ENCODE measurements at places on chromosomes 5 and 9. TPM values are rescaled to one million over a fixed set of nuclear protein-coding genes. Genes with fewer than 3 reads are reported as not detected.
A peak's percentile ranks its signal among the peaks of the same experiment; 100 is the strongest.

Gene STXBP1
- 17.2 TPM for total RNA-seq

Gene NR2F1
- 40.9 TPM for total RNA-seq

Gene IL9
- total RNA-seq = not detected

Gene ADAMTS19
- total RNA-seq = 13.3 TPM

Gene MEGF10
- total RNA-seq = 0.50 TPM

Gene PPIC
- total RNA-seq = 47.4 TPM

Gene DAB2IP
- 54.4 TPM for total RNA-seq

Gene PROB1
- total RNA-seq = 5.1 TPM

Gene ZDHHC11B
- 2.2 TPM for total RNA-seq

Gene FOXD4L5
- total RNA-seq = not detected

Gene FCN2
- not detected for total RNA-seq

Gene OR13C5
- not detected for total RNA-seq

DNA sequence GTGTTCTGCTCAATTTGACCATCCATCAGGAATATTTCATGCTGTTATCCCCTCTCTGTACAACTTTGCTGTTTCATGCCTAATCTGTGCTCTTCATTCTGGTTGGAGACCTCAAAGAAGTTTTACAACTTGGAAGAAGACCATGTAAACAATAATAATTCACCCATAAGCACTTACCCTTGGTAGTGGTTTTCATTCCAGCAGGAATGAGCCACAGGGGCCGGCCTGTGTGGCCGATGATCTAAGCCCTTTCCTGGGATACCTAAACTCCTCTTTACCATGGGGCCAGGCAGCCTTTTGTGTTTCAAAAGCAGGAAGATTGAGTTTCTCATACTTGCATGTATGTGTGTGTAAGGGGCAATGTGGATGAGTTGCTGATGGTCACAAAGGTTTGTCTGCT, 165.0 kb downstream of the FGF1 start:
- no peaks in the 10 kb centered on the region for H3K27me3 ChIP-seq
- no peak for DNase-seq
- H3K4me3 ChIP-seq = no peak overlapping the region
- no peaks in the 10 kb centered on the region for H3K4me1 ChIP-seq

GRCh38 chr9:91433180-91433579, 9.5 kb upstream of the NFIL3 start:
- H3K27ac ChIP-seq = no peak overlapping the region
- no peaks in the 10 kb centered on the region for H3K36me3 ChIP-seq
- DNase-seq = no peak
- no peak overlapping the region for H3K4me3 ChIP-seq

DNA sequence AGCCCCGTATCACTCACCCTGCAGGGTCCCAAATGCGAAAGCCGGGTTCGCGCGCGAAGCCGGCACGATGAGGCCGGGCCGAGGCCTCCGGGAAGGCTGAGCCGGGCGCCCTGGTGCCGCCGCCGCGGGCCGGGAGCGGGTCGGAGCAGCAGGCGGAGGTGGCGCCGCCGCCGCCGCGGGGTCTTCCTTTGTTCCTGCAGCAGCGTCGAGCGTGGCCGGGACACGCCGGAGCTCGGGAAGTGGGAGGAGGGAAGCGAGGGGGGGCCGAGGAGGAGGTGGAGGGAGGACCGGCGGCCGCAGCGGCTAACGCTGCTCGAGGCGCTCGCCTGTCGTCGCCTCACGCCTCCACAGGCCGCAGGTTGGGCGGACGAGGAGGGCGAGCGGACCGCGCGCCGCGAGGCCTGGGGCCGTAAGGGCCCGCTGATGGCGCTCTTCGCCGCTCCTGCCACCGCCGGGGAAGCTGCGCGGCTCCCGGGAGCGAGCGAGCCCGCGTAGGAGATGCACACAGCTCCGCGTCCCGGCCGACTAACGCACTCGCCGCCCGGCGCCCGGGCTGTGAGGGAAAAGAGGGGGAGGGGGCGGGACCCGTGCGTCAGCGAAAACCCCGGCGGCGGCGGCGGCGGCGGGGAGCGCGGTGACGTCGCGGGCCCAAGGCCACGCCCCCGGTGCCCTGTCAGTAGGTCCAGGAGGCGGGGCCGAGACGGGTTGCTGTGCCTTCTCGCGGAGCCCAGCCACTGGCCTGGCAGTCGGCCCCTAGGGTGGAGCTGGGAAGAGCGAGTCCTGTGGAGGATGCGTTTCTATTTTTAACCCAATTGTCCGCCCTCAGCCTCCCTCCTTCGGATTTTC, at the start of gene ZFAND5:
Gene ZFAND5, minus strand, starts transcription at position 530 of the 846 bp plus-strand sequence. CDS start 4,430 bp downstream, outside the sequence.
- no peaks in the 10 kb centered on the region for H3K27me3 ChIP-seq
- peak; percentile 100 for DNase-seq
- peak within 1 kb of the TSS; percentile 100 for H3K27ac ChIP-seq
- peaks cover 20% of the 10 kb centered on the region for H3K4me1 ChIP-seq
- H3K4me3 ChIP-seq = peak within 1 kb of the TSS; percentile 94

DNA sequence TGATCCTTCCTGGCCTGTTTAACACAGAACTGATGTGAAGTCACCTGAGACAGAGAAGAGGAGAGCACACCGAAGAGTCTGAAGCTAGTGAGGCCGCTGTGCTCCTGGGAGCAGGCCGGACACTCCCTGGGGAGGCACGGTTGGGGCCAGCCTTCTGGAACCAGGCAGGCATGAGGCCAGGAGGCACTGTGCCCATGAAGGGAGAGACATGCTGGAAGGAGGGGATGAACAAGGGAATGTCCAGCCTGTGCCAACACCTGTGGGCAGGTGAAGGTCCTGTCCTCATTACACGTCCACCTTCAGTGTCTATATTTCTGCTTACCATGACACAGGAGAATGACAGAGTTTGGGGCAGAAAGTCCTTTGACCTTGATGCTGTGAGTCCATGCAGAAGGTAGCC, 183.8 kb upstream of the S1PR3 start:
- no peaks in the 10 kb centered on the region for H3K27me3 ChIP-seq
- H3K27ac ChIP-seq = no peak overlapping the region
- H3K36me3 ChIP-seq = no peaks in the 10 kb centered on the region
- no peaks in the 10 kb centered on the region for H3K4me1 ChIP-seq
- H3K4me3 ChIP-seq = no peak overlapping the region

DNA sequence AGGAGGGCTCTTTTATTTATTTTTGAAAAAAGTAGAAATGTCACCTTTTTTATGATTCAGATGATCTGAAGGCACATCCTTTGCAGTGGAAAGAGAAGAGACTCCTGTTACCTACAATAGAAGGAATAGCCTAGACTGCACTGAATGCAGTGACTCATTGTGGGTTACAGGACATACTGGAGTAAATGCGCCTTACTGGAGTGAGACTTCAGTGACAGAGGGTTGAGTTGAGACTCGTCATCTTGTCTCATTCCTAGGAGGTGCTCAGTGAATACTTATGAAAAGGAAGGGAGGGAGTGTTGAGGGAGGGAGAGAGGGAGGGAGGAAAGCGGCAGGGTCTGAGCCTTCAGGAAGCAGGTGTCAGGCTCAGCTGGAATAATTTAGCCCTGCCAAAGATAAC, 25.2 kb downstream of the ANKRA2 start:
- no peaks in the 10 kb centered on the region for H3K36me3 ChIP-seq
- no peak overlapping the region for H3K27ac ChIP-seq
- peaks cover 28% of the 10 kb centered on the region for H3K4me1 ChIP-seq

- H3K36me3 ChIP-seq = no peaks in the 10 kb centered on the region
- no peak overlapping the region for H3K4me3 ChIP-seq
- DNase-seq = no peak
Observed at GRCh38 chr5:11273180-11273903, 512.3 kb upstream of the DAP start.

DNA sequence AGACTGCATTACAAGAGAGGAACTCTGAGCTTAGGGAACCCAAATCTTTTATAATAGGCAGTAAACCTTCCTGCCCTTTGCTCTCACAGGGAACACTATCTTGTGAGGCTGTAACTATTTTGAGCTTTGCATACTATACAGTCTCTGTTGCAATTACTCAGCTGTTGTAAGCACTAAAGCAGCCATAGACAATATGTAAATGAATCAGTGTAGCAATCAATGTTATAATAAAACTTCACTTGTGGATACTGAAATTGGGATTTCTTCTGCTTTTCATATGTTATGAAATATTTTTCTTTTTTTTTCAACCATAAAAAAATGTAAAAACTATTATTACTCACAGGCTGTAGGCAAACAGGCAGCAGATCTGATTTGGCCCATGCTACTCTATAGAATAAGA, 16.7 kb upstream of the UBQLN1 start:
- H3K27ac ChIP-seq = no peak overlapping the region
- no peak for DNase-seq
- no peaks in the 10 kb centered on the region for H3K27me3 ChIP-seq
- H3K36me3 ChIP-seq = no peaks in the 10 kb centered on the region

DNA sequence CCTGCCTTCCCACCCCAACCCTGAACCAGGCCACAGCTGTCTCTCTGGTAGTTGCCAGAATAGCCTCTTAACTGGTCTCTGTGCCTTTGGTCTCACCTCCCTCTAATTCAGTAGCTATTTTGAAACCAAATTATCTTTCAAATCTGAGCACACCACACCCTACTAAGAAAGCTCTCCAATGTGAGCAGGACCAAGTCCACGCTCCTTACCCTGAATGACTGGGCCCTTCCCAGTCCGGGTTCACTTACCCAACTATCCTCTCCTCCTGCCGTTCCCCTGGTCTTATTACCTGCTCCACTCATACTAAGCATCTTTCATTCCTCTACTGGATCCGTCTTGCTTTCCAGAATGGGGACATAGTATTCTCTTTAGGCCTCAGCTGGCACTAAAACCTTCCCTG, 16.8 kb downstream of the ANKH start:
- no peaks in the 10 kb centered on the region for H3K27me3 ChIP-seq
- no peak overlapping the region for H3K4me3 ChIP-seq
- no peak overlapping the region for H3K27ac ChIP-seq
- H3K36me3 ChIP-seq = no peaks in the 10 kb centered on the region
- peaks cover 14% of the 10 kb centered on the region for H3K4me1 ChIP-seq

DNA sequence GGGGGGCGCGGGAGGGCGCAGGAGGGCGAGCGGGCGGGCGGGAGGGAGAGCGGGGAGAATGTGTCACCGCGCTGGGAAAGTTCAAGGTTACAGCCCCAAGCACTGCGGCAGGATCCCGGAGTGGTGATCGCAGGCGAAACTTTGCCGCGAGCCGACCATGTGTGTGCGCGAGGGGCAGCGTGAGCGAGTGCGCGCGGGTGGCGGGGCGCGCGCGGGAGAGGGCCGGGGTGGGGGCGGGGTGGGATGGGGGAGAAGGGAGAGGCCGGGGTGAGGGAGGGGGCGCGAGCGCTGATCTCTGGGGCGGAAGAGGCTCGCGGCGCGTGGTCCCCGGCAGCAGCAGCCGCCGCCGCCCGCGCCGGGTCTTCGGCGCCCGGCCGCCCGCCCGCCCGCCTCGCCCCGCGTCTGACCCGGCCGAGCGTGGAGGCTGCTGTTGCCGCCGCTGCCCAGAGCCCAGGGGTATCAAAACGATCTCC, at the start of gene NFIB:
Gene NFIB, minus strand, starts transcription at position 191 of the 473 bp plus-strand sequence. CDS start 630 bp downstream, outside the sequence.
- no peaks in the 10 kb centered on the region for H3K36me3 ChIP-seq
- H3K4me3 ChIP-seq = peak within 1 kb of the TSS; percentile 85
- no peaks in the 10 kb centered on the region for H3K27me3 ChIP-seq
- H3K27ac ChIP-seq = peak within 1 kb of the TSS; percentile 99
- H3K4me1 ChIP-seq = peaks cover 52% of the 10 kb centered on the region

- no peak overlapping the region for H3K27ac ChIP-seq
- no peaks in the 10 kb centered on the region for H3K4me1 ChIP-seq
- H3K27me3 ChIP-seq = no peaks in the 10 kb centered on the region
- H3K4me3 ChIP-seq = no peak overlapping the region
Observed at GRCh38 chr5:116272281-116272941, 187.6 kb downstream of the COMMD10 start.

- DNase-seq = no peak
- H3K27me3 ChIP-seq = no peaks in the 10 kb centered on the region
- H3K4me1 ChIP-seq = peaks cover 12% of the 10 kb centered on the region
- H3K36me3 ChIP-seq = no peaks in the 10 kb centered on the region
Observed at GRCh38 chr9:123353984-123354591, 1.9 kb upstream of the CRB2 start.

DNA sequence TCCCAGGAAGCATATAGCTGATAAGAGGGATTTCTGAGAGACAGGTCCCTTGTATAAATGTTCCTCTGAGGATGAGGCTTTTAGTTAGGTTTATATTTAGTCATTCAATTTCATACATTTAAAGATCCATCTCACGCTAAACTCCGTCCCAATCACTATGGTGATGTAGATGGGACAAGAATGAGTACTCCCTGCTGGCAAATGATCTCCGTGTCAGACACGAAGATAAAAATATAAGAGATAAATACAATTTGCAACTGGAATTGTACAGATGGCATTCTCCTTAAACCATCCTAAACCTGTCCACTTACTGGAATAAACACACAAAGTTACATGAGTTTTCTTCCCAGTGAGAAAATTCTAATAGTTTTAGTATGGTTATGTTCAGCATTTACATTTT, 233.0 kb downstream of the PRR16 start:
- H3K4me1 ChIP-seq = no peaks in the 10 kb centered on the region
- H3K27ac ChIP-seq = no peak overlapping the region
- DNase-seq = no peak
- H3K4me3 ChIP-seq = no peak overlapping the region
- H3K27me3 ChIP-seq = no peaks in the 10 kb centered on the region

- H3K27ac ChIP-seq = peak overlapping the region; percentile 50
- DNase-seq = no peak
- H3K4me3 ChIP-seq = no peak overlapping the region
- H3K36me3 ChIP-seq = no peaks in the 10 kb centered on the region
- H3K27me3 ChIP-seq = no peaks in the 10 kb centered on the region
Observed at GRCh38 chr9:70493029-70493428, 78.6 kb upstream of the KLF9 start.

DNA sequence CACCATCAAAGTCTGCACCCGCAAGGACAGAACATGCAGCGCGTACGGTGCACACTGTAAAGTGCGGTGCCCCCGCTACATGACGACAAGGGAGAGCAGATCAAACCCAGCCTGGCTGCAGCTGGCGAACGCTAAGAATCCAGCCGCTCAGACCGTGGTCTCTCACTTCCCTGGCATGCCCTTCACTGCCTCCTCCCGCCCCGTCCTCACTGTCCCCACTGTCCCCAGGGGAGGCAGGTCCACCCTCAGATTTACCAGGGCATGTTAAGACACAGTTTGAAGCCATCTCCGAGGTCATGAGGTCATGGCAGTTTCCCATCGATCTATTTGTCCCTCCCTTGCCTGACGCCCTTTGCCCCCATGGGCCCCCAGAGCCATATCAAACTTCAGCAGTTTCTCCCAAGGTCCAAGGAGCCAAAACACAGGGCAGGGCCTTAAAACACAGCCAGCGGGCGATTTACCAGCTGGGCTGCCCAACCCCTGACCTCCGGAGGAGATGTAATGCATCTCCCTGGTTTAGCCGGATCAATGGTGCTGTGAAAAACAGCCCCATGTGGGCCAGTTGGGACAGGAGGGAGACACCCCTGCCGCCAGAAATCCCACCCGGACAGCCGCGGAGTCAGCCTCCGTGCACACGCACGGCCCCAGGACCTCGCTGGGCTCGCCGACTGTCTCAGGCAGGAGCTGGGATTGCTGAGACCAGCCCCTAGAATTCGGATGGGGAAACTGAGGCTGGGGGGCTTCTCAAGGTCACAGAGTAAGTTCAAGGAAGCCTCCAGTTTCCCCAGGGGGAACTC, 52.3 kb upstream of the FUBP3 start:
- no peak for DNase-seq
- no peaks in the 10 kb centered on the region for H3K4me1 ChIP-seq
- no peak overlapping the region for H3K27ac ChIP-seq
- H3K4me3 ChIP-seq = no peak overlapping the region
- no peaks in the 10 kb centered on the region for H3K27me3 ChIP-seq
- H3K36me3 ChIP-seq = no peaks in the 10 kb centered on the region

- H3K27ac ChIP-seq = peak overlapping the region; percentile 78
- no peak overlapping the region for H3K4me3 ChIP-seq
- H3K4me1 ChIP-seq = peaks cover 94% of the 10 kb centered on the region
- peaks cover 51% of the 10 kb centered on the region for H3K36me3 ChIP-seq
- no peaks in the 10 kb centered on the region for H3K27me3 ChIP-seq
Observed at GRCh38 chr9:121357011-121357410, 13.0 kb downstream of the STOM start.

- no peaks in the 10 kb centered on the region for H3K27me3 ChIP-seq
- H3K4me3 ChIP-seq = no peak overlapping the region
- peaks cover 5% of the 10 kb centered on the region for H3K4me1 ChIP-seq
- peaks cover 5% of the 10 kb centered on the region for H3K36me3 ChIP-seq
- DNase-seq = no peak
Observed at GRCh38 chr5:140466981-140467742, 65.5 kb downstream of the ANKHD1 start.

Measured in esophagus muscularis mucosa (tissue), 4 donors.